ENCODE measurements at places on chromosomes 6 and 20. TPM values are rescaled to one million over a fixed set of nuclear protein-coding genes. Genes with fewer than 3 reads are reported as not detected.
A peak's percentile ranks its signal among the peaks of the same experiment; 100 is the strongest.

DNA sequence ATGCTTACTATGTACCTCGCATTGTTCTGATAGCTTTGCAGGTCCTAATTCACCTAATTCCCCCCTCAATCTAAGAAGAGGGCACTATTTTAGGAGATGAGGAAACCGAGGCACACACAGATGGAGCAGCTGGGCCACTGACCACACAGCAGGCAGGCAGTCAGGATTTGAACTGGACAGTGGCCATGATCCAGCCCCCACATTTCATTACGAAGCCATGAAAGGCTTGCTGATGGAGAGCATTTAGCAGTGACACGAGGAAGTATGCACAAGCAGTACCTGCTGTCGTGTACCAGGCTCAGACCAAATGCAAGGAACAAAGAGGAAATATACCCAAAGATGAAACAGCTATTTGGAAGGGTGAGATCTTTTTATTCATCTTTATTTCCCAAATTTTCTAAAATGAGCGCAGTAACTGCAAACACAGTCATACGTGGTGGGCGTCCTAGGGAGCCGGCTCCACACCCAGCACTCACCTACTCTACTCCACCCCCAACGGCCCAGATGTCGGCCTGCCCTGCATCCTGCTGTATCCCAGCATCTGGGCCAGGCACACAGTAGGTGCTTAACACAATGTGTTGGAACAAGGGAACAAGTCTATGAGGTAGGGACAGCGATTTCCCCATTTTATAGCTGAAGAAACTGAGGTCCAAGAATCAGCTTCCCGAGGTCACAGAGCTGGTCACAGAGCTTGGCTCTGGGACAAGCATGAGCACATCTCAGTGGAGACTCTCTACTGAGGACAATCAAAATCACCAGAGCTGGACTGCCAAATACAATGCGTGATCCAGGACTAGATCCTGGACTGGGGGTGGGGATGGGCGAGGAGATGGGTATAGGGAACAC, 15.0 kb downstream of the PREX1 start:
- no peak for DNase-seq

TMEM239 gene
- total RNA-seq, result not detected

GRCh38 chr20:16477632-16478031, 95.6 kb downstream of the KIF16B start:
- DNase-seq, result no peak

DLK2 gene
- not detected for total RNA-seq

ILRUN gene
- total RNA-seq, result 104 TPM

- DNase-seq, result no peak
These were observed 343.0 kb downstream of the QKI start for GRCh38 chr6:163757520-163757919.

DNA sequence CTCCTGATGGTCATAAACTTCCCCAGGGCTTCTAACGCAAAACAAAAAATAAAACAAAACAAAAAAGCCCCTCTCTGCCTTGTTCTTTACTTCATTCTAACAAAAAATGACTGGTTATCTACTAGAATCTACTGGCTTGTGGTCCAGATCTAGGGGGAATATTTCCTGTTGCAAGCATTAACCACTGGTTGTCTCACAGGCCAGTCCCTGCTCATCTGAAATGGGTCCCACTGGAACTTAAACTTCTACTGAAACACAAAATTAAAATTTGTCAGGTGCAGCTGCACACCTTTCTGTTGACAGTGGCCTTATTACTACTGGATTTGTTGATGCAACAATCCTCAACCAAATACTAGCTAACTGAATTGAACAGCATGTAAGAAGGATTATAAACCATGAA, 5.5 kb downstream of the SIRPG start:
- DNase-seq, result no peak

VPS16 gene
- total RNA-seq, result 24.4 TPM

DNA sequence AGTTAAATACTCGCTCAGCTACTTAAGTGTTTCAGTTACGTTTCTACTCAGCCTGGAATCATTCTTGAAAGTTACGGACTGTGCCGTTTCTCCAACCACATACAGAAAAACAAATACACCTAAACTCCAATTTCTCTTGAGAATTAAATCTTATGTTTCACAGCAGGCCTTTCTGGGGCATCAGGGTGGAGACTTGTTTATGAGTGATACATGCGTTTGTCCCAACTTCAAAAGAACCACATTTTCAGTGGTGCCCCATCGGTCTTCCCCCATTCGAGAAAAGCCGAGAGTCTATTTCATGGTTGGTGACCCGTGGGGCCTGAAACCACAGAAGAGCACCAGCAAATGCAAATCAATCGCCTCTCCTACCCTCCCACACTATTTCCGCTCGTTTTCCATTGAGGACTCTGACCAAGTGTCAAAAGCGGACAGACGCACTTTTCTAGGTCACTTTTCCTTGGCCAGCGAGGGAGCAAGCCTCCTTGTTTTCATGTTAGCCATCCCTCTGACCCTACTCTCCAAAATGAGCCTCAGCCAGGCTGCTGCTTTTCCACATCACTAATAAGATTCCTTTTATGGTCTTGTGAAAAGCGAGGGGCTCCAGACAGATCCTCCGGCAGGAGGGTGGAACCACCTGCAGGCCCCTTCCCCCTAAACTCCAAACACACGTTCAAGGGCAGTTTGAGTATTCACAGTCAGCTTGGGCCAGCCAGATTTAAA, 3.1 kb downstream of the JAG1 start:
- no peak for DNase-seq

CLVS2 gene
- not detected for total RNA-seq

DEF6 gene
- 4.7 TPM for total RNA-seq

OR2H2 gene
- not detected for total RNA-seq

TTLL9 gene
- total RNA-seq, result 0.13 TPM

- DNase-seq, result no peak
These were observed 286.5 kb upstream of the PRND start for GRCh38 chr20:4435225-4435624.

DNA sequence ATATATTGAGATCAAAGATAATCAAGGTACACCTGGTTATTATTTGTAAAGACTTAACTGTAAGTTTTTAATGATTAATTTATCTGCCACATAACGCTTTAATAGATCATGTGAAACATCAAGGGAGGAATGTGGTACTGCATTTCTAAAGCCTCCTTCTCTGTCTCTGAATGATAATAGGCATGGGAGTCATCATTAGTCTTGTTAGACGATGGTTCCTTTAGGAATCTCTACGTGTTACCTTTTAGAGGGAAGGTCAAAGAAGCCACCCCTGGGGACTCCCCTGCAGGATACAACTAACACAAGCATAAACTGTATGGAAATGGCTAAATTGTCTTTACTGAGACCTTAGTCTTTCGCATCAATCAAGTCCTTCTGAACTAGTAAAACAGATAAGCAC, 173.6 kb upstream of the MCHR2 start:
- DNase-seq, result no peak

DNA sequence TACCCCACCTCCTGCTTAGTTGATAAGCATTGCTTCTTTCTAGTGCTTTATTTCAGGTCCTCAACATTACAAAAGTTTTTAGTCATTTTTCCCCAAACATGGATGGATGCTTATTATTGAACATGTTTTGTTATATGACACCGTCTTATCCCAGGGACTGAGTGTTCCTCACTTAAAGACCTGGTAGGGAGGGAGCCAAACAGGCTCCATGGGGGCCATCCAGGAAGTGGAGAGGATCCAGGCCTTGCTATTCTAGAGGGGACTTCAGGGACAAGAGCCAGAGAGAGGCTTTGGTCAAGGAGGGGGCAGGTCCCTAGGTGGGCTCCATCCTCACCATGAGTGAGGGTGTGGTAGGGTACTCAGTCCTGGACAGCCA, 7.4 kb downstream of the SLC32A1 start:
- DNase-seq, result no peak

DNA sequence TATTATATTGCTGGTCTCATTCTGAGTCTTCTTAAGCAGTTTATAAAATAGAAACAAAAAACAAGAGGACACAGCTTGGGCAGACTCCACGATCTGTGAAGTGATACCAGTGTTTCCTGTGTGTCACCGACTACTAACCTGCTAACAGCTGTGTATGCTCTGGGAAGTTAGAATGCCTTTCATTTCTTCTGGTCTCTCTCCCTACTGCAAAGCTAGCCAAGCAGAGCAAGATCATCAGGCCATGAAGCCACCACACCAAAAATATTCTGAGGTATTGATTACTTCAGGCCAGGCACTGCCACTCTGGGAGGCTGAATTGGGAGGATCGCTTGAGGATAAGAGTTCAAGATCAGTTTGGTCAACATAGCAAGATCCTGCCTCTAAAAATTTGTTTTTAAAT, 46.9 kb upstream of the SMIM29 start:
- no peak for DNase-seq

LRRN4 gene
- 3.7 TPM for total RNA-seq

DNA sequence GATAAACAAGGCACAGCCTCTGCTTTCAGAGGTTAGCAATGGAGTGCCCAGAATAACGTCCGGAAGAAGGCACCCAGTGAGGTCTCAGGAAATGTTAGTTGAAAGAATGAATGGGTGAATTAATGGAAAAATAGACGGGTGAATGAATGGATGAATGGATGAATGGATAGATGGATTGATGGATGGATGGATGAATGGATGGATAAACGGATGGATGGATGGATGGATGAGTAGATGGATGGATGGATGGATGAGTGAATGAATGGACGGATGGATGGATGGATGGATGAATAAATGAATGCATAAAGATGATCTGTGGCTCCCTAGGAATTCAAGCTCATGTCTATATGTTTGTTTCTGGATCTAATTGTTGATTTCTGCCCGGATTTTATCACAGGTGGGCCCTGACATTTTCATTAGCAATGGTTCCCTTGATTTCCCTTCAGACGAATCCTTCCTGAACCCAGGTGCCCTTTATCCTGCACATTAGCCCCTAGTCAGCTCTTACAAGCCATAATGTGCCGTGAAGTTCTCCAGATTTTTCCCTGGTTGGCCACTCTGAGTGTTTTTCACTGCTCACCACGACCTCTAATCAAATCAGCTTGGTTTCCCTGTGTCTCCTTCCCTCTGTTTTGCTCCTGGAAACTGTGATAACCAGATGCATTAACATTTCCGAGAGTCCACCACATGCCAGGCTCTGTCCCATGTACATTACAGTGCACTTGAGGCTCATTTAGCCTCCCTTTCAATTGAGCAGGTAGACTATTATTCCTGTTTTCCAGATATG, 22.2 kb downstream of the TSHZ2 start:
- DNase-seq, result no peak

DNA sequence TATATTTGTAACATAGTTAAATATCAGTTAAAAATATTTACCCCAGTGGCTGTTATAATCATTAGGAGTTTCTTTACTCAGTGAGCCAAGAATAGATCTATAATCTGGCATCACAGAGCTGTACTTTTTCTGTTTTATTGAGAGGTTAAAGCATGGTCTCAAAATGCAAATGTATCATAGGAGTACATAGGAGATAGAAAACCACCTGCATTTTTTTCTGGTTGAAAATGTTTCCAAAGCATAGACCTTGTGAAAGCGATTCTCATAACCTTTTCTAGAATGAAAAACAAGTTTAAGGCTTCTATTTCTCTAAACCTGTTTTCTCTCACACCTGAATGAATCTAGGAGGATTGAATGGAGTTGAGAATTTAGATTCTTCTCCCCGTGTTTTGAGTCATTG, 14.4 kb downstream of the KCNQ5 start:
- DNase-seq, result no peak

KCNG1 gene
- 0.27 TPM for total RNA-seq

DNA sequence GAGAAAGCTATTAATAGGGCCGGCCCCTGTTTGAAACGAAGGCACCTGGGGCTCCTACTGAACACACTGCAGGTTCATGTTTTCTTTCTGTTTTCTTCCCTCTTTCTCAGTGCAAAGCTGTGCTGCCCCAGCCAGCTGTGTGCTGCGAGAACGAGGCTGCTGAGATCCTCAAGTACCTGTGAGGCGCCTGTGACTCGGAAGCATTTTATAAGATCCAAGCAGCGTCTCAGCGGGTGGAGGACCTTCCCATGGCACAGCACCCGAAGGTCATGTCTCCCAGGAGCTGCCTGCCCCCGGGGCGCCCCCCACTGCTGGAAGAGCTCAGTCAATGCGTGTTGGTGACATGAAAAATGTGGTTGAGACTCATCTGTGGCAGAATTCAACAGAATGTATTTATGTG, 66.3 kb downstream of the SMOC2 start:
- DNase-seq, result no peak

GRCh38 chr6:81138236-81138635, 614.2 kb downstream of the TENT5A start:
- DNase-seq, result no peak

GRCh38 chr20:57278457-57278856, 12.0 kb upstream of the BMP7 start:
- DNase-seq, result no peak

MEP1A gene
- total RNA-seq, result not detected

GRCh38 chr20:24523661-24524060, 54.2 kb downstream of the SYNDIG1 start:
- DNase-seq, result no peak

- DNase-seq, result no peak
These were observed 363.8 kb downstream of the PRKN start for GRCh38 chr6:162363757-162364156.

DNA sequence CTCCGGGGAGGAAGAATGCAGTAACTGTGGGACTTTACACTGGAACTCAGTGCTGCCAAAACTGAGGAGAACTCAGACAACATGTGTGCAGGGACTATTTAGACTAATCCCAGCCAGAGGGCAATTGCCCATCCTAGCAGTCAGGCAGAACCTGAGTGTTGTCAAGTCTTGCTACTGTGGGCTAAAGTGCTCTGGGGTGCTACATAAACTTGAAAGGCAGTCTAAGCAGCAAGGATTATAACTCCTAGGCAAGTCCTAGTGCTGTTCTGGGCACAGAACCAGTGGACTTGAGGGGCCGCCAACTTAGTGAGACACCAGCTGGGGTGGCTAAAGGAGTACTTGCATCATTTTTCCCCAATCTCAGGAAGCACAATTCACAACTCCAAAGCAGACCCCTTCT, 363.8 kb upstream of the PTCHD4 start:
- peak; percentile 18 for DNase-seq

DNA sequence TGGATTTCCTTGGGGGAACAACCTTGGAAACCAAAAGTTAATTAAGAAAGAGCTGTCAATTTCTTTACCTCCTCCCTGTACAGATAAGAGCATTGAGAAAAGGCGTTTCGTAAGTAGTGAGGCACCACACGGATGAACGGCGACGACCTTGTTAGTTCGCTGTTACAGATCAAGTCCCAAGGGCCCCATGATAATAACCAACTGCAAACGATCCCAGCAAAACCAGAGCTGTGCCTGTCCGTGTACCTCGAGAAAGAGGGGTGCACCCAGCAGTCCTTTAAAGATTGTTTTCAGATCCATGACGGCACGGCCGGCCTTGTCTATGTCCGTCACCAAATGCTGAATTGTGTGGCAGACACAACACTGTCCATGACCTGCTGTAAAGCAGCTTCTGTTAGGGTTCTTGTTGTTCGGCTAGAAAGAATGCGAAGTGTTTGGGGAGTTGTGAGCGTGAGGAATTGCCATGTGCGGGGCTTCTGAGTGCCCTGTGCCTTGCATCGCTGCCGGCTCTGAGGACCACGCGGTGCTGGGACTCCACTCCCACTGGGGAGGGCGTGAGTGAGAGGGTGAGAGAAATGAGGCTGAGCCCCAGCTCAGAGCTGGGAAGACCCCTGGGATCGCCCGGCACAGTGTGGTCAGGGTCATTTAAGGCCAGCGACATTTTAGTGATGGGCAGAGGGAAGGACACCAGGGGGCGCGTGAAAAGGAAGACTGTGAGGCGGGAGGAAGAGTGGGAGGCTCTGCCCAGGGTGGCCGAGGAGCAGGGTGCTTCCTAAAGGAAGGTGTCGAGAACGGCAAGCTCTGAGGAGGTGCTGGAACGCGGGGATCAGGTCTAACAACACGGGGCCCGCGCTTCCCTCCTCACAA, 136.8 kb upstream of the RPS6KA2 start:
- DNase-seq, result no peak
